Stimulated activated CD8-positive, alpha-beta memory T cell treated with anti-CD3 and anti-CD28 coated beads, Interleukin-4, amount 100 ng/mL, for 1 hour (primary cell): ENCODE measurements at places on chromosomes 11 and 22.

GRCh38 chr22:44526779-44527126 lies 28.7 kb upstream of the RTL6 start:
- no peak for DNase-seq

GRCh38 chr11:11782532-11783110 lies 59.2 kb upstream of the USP47 start:
- DNase-seq, result no peak

- DNase-seq, result no peak
These were observed 31.5 kb upstream of the PANX2 start for GRCh38 chr22:50138988-50139387.

DNA sequence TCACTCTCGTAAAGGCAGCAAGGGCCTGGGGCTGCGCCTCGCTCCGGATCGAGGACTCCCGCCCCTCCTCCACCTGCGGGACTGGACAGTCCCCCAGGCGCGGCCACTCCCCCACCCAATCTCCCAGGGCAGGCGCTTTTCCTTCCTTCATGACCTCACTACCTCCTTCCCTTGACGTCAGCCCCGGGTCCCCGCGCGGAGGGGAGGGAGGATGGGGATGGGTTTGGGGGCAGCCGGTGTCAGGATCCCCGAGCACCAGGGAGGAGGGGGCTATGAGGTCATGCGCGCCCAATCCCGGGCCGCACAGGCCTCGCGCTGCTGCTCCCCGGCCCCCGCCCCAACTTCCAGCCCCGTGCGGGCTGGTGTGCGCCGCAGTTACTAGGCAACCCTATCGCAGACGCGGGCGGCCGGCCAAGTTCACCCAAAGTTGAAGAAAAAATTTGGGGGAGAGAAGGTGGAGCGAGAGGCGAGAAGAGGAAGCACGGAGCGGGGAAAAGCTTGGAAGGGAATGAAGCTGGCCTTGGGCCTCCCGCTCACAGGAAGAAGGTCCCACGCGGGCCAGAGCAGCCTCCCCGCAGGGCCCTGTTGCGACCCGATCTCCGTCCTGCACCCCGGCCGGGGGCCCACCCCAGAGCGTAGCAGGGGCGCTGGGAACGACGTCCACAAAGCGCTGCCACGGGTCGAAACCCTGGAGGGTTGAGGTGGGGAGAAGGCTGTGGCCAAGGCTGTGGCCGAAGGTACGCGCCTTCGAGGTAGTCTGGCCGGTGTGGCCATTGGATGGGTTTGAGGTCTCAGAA lies 8.3 kb downstream of the WT1 start:
- DNase-seq, result no peak

DNA sequence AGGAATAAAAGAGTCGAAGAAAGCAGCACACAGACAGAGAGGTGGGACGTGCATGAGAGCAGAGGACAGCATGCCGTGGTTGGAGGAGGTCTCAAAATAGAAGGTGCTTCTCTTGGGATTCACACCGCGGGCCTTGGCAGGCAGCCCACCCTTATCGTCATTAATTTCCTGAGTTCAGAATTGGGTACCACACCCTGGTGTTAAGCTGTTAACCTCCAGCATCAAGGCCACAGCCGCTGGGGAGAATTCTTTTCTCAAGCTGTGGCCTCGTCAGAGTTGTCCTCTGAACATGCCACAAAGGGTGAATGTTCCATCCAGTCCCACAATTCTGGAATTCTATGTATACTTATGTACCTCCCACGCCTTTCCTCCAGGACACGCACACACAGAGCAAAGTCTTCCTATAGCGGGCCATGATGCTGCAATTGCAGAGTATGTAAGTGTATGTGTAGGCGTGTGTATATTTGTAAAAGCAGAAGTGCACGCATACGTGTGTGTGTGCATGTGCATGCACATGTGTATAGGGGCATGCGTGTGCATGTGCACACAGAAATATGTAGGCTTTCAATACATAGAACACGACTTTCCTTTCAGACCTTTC lies 39.0 kb downstream of the ADAMTS8 start:
- peak; percentile 7 for DNase-seq

GRCh38 chr11:9838961-9839360 lies 175.1 kb downstream of the SWAP70 start:
- no peak for DNase-seq

DNA sequence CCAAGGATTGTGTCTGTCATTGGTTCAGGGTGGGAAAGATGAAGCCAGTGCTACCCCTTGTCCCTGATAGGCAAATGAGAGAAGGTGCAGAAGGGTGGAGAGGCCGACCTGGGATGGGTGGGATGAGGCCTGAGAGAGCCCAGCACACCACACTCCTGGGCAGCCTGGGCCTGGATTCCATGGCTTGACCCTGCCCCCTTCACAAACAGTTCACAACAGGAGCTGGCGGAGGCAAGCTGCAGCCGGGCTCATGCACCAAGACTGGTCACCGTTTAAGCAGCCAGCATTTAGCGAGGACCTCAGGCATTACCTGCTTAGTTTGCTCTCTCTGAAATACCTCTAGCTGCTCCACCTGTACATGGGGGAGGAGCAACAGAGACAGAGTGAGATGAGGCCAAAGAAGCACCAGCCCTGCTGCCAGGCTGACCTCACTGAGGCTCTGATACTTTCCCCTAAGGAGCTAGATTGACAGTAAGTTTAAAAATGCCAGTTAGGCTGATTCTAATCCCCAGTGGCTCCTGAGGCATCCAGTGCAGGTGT lies 13.5 kb downstream of the IL18BP start:
- no peak for DNase-seq

DNA sequence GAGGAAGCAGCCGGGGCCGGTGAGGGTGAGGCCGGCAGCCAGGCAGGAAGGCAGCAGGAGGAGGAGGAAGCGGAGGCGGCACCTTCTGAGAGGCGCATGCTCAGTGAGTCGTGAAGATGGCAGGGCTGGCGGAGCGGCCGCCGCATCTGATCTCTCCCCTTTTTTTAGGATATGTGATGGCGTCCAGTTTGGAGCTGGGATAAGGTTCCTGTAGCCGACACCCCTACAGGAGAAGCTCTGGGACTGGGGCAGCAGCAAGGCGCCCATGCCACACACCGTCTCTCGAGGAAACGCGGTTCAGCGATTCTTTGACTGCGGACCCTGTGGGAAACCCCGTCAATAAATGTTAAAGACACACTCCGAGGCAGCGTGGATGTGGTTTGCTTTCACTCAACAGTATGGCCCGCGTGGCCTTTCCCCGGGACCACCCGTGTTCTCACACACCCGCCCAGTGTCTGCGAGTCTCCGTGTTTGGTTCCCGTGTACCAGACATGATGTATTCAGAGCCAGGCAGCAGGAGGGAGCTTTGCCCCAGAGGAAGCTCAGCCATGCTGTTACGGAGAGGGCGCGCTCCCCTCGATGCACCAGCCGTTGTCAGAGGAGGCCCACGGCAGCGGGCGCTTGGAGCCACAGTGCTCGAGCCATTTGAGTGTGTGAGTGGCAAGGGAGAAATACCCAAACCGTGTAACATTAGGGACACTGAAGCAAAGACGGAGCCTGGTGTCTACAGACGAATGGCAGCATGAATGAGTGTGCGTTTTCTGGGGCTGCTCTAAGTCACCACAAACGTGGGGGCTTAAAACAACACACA lies 27.7 kb upstream of the PARVB start:
- peak; percentile 46 for DNase-seq

- no peak for DNase-seq
These were observed 14.2 kb upstream of the PRAME start for GRCh38 chr22:22573047-22573889.

- no peak for DNase-seq
These were observed 1.6 kb downstream of the CBX7 start for GRCh38 chr22:39150848-39151215.

DNA sequence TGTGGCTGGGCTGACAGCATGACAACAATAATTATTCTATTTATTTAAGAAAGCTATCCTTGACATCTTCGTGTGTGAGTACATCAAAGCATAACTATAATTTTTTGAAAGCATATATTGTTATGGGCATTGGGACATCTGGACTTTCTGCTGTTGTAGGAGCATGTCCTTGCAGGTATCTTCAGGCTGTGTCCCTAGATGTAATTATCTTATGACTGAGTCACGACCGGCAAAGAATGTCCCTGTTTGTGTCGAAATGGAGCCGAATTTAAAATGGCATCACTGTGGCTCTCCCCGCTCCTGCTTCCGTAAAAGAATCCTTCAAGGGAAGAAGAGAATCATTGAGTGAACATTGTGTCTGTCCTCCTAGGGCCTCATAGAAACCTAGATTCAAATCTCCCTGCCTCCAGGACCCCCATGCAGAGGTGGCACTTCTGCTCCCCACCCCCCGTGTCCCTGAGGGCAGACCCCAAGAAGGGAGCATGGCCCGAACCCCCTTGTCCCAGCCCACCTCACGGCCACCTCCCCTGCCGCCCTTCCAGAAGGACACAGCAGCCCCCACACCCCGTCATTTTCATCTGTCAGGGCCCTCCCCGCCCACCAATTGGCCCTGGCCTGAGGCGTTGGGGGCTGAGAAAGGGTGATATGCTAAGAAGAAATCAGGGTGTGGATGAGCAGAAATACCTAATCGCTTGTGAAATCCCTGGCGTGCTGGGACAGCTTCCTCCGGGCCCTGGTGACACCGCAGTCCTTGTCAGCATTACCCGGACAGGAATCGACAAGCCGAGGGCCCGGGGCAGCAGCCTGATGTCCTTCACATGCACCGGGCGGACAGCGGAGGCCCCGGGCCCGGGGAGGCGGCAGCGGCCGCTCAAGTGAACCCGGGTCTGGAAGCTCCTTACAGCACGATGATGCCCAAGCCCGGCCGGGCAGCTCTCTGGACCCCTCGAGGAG lies 48.6 kb upstream of the SLC22A12 start:
- no peak for DNase-seq

DNA sequence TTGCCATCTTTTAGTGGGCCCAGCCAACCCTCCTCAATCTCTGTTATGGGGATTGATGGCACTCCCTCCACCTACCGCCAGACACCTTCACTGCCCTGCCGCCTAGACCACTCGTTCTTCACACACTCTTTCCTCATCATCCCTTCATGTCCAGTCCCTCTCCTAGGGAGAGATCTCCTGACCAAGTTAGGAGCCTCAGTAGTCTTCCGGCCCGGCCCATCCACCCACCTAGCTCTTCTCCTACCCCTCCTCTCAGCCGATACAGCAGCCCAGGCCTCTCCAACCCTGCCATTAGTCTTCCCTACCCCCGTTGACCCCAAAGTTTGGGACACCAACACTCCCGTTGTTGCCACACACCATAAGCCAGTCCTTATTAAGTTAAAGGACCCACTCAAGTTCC lies 11.0 kb upstream of the OR56A3 start:
- no peak for DNase-seq

DNA sequence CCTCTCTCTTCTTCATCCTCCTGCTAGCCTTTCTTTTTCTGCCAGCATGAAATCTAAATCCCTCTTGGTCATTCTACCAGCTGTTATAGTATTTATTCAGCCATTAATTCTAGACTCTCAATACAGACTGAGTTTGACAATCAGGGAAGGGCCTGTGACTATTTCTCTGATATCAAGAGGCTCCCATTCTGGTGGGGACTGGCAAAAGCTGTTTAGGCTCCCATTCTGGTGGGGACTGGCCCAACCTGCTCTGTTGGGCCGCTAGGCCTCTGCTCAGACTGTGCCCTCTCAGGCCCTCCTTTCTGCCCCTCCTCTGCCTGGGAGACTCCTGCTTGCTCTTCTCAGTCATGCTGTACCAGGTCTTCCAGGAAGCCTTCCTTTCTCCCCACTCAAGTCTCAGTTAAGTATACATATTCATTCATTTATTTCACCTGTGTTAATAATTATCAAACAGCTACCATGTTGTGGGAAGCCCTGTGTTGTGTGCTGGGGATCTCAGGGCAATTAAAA lies 323.7 kb upstream of the NARS2 start:
- no peak for DNase-seq

- no peak for DNase-seq
These were observed 162.5 kb downstream of the SWAP70 start for GRCh38 chr11:9826390-9826789.

DNA sequence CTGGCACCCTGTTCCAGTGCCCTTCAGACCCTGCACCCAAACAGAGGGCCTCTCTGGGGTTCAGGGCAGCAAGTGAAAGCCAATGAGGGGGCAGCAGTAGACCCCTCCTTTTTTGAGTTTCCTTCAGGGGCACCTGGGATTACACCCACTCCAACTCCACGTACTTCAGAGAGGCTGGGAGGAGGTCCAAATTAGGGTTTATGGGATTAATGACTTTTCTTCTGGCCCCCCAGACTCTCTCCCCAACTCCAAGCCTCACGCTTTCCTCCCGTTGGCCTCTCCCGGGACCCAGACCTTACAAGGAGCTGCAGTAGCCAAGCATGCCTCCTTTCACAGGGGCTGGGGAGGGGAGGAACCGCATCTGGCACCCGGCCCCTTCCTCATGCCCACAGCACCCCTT lies 101.7 kb downstream of the NECTIN1 start:
- DNase-seq, result no peak

DNA sequence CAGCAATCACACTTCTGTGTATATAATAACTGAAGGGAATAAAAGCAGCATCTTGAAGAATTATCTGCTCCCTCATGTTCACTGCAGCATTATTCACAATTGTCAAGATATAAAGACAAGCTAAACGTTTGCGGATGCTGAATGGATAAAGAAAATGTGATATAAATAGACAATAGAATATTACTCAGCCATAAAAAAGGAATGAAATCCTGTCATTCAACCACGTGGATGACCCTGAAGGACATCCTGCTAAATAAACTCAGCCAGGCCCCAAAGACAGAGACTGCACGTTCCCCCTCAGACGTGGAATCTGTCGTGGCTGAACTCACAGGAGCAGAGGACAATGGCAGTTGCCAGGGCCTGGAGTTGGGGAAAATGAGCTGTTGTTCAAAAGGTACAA lies 9.6 kb downstream of the ZNF195 start:
- no peak for DNase-seq

GRCh38 chr11:44005063-44005701 lies 42.6 kb upstream of the ACCSL start:
- DNase-seq, result no peak

GRCh38 chr11:28965819-28966218 lies 857.6 kb downstream of the METTL15 start:
- no peak for DNase-seq

- DNase-seq, result no peak
These were observed 468.0 kb downstream of the OPCML start for GRCh38 chr11:133064152-133064877.

GRCh38 chr11:128776424-128777284 lies 82.8 kb downstream of the FLI1 start:
- DNase-seq, result no peak

DNA sequence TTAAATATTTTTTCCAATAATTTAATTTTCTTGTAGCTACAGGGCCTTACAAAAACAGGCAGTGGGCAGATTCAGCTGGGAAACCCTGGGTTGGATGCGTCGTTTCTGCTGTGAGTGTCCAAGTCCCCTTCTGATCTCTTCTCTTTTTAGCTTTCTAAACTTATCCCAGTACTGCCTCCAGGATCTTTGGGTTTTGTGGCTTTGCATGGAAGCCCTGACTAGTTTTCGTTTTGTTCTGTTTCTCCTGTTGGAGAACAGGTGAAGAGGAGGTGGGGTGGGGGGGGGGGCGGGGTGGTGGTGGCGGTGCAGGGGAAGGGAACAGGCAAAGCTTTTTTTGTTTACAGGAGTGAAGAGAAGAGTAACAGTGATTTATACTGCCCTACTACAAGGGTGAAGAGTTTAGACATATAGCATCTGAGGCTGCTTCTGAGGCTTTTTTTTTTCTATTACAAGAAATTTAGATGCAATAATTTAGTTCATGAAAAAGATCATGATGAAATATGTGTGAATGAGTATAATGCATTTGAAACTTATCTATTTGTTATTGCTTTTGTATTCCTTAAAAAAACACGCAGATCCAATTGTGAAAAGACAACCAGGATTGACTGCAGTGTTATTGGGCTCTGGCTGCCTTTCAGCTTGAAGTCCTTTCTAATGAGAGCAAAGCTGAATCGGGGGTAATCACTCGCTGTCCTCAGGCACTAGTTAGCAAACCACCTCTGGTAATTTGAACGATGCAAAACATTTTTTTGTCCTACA lies 142.9 kb downstream of the NCAM1 start:
- DNase-seq, result no peak
